ENCODE measurements at places on chromosomes 16 and 17.
A peak's percentile ranks its signal among the peaks of the same experiment; 100 is the strongest.

DNA sequence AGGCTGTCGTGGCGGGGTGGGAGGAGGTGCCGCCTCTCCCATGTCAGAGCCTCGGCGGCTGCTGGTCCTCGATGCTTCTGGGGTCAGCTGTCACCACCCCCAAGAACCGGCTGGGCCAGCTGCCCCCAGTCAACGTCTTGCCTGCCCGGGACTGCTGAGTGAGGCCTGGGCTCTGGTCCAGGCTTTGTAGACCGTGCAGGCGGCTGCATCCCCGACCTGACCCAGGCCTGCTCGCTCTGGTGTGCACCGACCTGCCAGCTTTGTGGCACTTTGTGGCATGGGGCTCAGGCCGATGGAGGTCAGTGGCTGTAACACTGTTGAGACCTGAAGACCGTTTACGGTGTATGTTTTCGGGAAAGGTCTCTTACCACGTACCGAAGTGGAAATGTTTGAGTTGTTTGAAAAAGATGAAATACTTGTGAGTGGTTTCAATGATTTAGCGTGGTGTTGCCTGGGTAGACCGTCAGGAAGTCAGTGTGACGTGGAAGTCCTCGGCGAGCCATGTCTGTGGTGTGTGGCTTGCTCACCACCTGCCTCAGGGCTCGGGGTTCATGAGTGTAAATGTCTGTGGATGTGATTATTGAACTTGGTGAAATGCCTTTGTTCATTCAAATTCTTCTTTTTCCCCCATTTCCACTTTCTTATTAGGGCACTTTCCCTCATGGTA lies 53.2 kb upstream of the ZNF750 start:
- DNase-seq = no peak

GRCh38 chr16:88975511-88976061 lies 1.4 kb downstream of the CBFA2T3 start:
- DNase-seq = no peak

- DNase-seq = no peak
Measured at GRCh38 chr16:28943281-28943680, 7.5 kb upstream of the NFATC2IP start.

DNA sequence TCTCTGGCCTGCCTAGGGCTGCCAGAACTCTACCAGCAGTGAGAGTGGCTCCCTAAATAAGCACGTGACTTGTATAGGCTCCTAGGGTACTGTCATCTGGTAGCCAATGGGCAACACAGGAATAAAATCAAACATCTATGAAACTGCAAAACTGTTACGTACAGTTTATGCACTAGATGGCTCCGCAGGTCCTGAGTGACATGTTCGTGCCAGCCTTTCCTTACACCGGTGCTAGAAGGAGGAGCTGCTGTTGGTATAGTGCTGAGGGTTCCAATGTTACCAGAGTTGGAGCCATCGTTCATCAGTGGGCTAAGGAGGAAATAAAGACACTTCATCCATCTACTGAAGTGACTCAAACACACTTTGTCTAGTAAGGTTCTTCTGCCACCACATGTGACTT lies 63.2 kb upstream of the TRAP1 start:
- DNase-seq = peak; percentile 26

- no peak for DNase-seq
Measured at GRCh38 chr17:83025636-83026280, 53.7 kb upstream of the METRNL start.

GRCh38 chr17:82086941-82087906 lies 10.8 kb downstream of the FASN start:
- DNase-seq = no peak

- no peak for DNase-seq
Measured at GRCh38 chr17:75813081-75814020, 28.7 kb downstream of the UNK start.

DNA sequence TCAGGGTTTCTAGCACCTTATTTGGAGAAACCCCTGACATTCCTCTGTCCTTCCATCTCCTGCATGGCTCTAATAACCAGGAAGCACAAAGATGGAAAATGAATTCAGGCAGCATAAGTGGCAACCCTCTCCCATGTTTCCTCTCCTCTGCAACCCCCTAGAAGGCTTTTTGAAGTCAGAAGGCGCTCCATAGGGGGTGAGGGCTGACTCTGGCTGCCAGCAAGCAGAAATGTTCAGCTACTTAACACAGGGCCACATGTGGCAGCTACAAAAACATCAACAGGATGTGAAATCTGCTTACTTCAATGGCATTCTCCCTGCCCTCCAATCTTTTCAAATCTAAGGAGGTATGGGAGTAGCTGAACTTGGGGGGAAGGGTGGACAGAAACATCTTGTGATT lies 55.2 kb upstream of the IRX5 start:
- peak; percentile 23 for DNase-seq

DNA sequence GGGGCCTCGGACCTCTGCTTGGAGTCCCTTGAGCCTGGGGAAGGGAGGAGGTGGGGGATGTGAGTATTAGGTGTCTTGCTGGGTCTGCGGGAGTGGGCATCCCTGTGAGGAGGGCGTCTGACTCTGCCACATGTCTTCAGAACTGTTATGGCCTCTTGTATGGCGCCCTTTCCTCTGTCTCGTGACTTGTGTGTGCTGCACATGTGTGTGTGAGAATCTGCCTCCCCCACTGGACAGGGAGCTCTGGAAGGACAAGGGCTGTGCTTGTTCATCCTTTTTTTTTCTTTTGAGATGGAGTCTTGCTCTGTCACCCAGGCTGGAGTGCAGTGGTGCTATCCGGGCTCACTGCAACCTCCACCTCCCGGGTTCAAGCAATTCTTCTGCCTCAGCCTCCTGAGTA lies 33.4 kb downstream of the ARHGAP23 start:
- no peak for DNase-seq

DNA sequence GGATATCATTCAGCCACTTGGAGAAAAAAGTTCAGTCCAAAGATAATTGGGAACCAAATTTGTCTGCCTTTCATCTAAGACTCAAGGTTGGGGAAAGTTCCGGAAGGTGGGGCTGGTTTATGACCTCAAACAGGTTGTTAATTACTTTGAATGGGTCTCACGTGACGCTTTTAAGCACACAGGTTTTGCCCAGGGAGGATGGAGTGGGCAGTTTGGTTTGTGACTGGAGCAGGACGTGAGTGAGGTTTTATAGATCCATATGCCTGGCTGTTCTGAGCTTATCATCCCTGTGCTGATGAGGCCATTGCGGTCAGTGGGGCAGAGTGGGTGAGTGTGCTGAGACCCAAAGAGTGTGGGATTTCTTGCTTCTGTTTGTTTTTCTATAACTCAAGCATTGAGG lies 38.7 kb upstream of the GPRC5B start:
- no peak for DNase-seq

DNA sequence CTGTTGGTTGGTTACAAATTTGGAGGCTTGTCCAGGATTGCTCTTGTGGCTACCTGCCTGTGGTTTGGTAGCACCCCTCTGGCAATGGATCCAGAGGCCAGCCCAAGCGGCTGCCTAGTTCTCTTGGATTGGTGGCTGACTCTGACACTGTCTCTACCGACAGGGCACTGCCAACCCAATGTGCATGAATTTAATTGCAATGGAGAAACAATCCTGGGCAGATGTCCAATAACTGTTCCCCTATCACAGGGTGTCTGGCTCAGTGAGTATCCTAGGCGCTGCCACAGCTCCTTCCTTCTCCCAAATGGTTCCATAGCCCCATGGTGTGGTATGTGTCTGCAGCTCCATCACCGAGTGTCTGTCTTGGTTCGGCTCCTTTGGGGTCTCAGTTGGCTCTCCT lies 19.5 kb downstream of the N4BP1 start:
- no peak for DNase-seq

DNA sequence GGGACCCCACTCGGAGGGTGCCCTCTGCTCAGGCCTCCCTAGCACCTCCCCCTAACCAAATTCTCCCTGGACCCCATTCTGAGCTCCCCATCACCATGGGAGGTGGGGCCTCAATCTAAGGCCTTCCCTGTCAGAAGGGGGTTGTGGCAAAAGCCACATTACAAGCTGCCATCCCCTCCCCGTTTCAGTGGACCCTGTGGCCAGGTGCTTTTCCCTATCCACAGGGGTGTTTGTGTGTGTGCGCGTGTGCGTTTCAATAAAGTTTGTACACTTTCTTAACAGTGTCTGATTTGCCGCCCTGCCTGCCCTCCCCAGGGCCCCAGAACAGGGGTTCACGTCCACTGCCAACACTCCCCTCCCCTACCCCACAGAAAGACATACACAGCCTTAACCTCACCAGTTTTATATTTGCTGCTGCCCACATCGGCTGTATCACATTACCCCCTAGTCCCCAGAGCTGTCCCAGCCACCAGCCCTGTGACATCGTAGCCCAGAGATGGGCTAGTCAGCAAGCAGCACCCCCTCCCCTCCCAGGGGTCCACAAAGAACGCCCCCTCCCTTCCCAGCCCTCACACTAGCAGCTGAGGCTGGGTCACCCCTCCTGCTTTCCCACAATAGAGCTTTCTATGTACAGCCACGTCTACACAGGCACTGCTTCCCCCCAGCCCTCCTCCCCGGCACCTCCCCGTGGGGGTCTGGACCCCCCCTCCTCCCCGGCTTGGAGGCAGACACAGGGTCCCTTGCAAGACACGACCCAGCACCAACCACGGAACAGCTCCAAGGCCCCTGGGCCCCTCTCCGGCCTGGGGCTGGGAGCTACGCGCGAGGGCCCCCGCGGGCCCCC lies 7.9 kb downstream of the GRN start:
- no peak for DNase-seq

- DNase-seq = no peak
Measured at GRCh38 chr16:69500496-69500895, 65.3 kb upstream of the NFAT5 start.

GRCh38 chr16:88882358-88883030 lies 16.0 kb upstream of the PABPN1L start:
- no peak for DNase-seq

DNA sequence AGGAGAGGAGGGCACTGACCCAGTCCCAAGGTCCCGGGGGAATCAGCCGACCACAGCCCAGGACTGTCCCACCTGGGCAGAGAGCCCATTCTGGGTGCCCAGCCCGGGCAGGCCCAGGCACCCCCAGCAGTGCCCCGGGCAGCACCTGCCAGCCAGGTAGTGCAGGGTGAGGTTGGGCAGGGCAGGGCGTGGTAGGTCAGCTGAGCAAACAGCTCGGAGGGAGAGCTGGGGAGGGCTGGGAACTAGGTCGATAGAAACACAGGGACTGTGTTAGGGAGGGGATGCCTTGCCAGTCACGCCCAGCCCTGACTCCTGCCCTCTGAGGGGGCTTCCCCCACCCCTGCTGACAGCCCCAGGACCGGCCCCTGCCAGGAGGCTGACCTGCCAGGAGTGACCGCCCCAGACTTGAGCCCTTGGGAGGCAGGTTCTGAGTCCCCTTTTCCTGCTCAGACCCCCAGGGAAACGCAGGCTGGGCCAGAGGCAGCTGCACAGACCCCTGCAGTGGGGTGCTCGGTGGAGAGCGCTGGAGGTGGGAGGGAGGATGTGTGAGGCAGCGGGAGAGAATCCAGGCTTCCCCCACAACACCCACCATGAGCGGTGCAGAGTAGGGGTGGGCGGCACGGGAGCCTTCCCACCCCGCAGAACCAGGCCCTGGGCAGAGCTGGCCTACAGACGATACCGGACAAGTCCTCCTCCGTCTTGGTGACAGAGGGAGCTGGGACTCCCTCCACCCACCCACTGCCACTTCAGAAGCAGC lies 4.7 kb downstream of the HS3ST6 start:
- no peak for DNase-seq

DNA sequence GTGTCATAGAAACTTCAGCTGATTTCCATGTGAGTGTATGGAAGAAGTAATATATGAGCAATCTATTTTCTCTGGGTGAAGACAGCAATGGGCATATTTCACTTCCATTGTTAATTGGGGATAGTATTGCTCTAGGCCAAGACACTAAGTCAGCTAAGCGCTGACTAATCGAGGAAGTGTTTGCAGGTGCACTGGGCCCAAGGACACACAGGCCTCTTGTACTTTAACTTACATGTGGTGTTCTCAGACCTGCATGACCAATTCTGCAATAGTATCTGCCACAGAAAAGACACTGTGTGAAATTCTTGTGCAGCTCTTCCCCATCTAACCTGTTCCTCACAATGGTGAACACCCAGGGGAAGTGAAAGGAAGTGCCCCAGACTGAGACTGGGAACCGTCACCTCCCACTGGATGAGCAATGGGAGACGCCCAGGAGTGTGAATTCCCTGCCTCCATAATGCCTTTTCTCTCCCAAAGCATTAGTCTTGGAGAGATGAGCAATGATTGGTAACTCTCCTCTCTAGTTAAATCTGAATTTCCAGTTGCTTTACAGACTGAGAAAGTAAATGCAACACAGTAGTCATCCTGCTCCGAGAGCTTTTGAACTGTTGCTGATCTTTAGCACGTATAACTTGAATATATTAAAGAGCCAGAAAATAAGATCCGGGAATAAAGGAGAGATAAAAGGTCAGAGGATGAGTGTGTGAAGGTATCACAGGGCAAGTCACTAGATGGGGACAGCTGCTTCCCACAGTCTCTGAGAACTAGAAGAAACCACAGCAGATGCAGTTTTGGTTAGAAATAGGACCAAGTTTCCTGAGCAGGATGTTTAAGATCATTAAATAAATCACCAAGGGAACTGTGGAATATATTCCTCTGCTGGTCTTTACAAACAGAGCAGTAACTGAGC lies 82.6 kb downstream of the CDK5R1 start:
- peak; percentile 54 for DNase-seq

GRCh38 chr16:83118365-83118764 lies 491.6 kb downstream of the CDH13 start:
- peak; percentile 83 for DNase-seq

DNA sequence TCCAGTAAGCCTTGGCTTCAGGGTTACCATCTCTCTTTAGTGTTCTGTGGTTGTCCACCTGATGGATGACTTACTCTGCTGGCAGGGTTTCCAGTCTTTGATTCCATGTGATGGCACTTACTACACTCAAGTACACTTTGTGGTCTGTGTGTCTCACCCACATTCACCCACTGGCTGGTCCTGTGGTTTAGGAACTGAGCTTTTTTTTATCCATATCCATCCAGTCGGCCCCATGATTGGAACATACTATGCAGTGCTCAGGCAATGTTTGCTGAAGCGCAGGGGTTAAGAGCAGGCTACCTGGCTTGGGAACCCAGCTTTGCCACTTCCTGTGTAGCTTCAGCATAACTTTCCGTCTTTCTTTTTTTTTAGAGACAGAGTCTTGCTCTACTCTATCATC lies 2.8 kb upstream of the FUS start:
- DNase-seq = no peak

- no peak for DNase-seq
Measured at GRCh38 chr16:9766891-9767290, 415.3 kb downstream of the GRIN2A start.

- DNase-seq = peak; percentile 85
Measured at GRCh38 chr17:62778990-62779681, 29.0 kb downstream of the MARCHF10 start.

- DNase-seq = peak; percentile 75
Measured at GRCh38 chr16:86984991-86985647, 332.1 kb downstream of the C16orf95 start.

- no peak for DNase-seq
Measured at GRCh38 chr16:20871258-20871657, 28.9 kb downstream of the DCUN1D3 start.

DNA sequence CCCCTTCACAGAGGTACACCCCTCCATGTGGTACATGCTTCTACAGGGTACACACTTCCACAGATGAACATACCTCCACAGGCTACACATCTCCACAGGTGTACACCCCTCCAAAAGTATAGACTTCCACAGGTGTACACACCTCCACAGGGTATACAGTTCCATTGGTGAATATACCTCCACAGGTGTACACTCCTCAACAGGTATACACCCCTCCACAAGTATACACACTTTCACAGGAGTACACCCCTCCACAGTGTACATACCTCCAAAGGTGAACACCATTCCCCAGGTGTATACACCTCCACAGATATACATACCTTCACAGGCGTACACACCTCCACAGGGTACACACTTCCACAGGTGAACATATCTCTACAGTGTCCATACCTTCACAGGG lies 9.4 kb downstream of the FOXN1 start:
- no peak for DNase-seq

GRCh38 chr16:11409398-11409797 lies 64.1 kb downstream of the RMI2 start:
- no peak for DNase-seq
